ENCODE measurements at places on chromosomes 6 and 20.

- peak; percentile 8 for DNase-seq
Observed at GRCh38 chr6:127366282-127367022, 23.0 kb upstream of the ECHDC1 start.

DNA sequence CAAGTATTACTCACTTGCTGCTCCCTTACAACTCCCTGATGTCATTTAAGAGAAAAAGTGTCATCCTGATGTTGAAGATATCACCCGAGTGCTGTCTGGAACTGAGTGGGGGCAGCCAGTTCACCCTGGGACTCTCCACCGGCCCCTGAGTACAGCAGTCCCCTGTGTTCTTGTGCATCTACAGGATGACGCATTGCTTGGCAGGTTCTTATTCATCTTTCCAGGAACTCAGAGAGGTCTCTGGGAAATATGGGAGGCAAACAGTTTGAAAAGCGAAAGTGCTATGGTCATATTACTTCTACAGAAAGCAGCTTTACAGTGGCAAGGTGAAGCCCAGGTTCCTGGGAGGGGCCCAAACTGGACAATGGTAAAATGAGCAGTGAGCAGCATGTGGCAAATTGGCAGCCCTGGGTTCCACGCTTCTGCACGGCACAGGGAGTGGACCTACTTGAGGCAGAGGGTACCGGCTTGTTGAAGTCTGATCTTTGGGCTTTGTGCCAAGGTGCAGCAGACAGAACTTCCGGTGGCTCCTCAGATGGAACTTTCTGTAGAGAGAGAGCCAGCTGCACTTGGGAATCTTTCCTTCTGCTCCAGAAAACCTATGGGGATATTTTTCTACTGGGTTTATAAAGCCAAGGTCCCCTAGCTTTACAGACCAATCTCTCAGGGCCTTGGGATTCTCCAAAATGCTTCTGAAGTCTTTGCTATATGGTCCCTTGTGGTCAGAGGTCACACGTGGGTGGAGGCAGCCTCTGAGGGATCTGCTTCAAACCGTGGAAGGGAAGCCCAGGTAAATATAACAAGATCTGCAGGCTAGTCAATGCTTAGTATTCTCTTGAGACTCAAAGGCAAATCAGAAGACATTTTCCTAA is 128.3 kb downstream of the MAP3K7 start:
- no peak for DNase-seq

GRCh38 chr6:134138226-134138975 is 86.0 kb upstream of the SLC2A12 start:
- DNase-seq, result no peak

DNA sequence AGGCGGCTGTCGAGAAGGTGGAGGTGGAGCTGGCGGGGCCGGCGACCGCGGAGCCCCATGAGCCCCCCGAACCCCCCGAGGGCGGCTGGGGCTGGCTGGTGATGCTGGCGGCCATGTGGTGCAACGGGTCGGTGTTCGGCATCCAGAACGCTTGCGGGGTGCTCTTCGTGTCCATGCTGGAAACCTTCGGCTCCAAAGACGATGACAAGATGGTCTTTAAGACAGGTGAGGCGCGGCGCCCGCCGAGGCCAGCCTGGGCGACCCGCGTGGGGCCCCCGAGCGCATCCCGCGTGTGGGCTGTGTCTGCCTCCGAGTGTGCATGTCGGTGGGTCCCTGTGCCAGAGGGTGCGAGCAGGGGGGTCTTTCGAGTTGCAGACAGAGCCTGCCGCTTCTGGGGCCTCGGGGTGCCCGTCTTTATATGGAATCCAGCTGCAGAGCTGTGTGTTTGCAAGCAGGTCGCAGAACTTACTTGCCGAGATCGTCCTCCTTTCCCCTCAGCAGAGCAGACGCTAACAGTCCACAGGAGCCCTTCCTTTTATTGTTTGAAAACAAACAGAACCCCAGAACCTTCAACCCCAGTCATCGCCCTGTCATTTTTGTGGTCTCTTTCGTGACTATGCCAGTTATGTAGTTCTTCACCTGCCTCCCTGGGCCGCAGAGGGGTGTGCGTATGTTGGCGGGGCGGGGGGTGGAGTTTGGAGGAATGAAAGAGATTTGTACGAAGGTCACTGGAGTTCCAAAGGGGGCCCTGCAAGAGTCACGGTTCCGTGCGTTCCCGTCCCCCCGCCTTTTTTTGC is 766 bp downstream of the SLC16A10 start:
- peak; percentile 45 for DNase-seq

DNA sequence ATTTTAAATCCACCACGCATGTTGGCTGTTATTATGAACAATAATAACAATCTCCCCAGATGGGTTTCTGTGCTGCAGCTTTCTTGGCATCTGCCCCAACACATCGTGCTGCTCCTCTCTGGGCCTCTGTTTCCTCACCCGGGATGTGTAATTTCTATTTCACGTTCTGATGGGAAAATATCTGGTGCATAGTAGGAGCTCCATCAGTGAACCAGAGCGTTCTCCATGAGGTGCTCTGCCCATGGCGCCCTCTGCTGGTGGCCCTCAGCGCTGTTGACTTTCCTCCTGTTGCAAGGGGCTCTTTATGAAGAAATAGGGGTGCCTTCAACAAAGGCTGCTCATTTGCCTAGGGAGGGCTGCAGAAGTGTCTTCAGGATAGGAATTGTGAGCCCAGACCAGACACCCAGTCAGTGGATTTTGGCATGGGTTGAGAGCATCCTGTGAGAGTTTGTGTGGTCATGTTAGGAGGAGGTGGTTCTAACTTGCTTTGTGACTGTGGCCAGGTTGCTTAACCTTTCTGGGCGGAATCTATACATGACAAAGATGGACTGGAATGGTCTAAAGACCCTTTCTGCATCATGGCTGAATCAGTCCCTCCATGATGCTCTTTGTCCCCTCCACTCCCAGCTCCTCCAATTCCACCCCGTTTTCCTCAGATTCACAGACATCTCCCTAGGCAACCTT is 8.1 kb downstream of the SCRT2 start:
- DNase-seq, result peak; percentile 63

GRCh38 chr6:44701038-44701636 is 313.6 kb downstream of the CDC5L start:
- no peak for DNase-seq

DNA sequence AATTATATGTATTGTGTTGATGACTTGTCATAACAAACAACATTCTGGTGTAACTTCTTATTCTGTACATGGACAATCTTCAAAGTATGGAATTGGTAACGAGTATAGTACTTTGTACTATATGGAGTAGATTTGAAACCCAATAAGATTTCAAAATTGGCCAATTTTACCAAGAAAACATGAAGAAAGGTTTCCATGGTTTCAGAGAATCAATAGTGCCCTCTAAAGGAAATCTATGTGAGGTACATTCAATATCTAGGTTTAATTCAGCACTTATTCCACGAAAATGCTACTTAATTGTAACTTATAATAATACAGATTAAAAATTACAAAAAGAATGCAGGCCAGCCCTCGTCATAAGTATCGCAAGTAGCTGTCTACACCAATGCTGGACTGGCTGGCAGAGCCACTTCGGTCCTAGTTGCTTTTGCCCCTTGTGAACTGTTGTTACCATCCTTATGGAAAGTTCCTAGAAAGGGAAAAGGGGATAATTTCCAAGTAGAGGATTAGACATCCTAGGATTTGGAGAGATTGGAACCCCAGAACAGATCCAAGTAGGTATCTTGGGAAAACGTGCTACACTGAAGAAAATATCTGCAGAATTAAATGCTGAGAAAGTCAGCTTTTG is 70.9 kb downstream of the LCA5 start:
- peak; percentile 58 for DNase-seq

GRCh38 chr6:45786355-45786781 is 229.3 kb downstream of the CLIC5 start:
- no peak for DNase-seq

DNA sequence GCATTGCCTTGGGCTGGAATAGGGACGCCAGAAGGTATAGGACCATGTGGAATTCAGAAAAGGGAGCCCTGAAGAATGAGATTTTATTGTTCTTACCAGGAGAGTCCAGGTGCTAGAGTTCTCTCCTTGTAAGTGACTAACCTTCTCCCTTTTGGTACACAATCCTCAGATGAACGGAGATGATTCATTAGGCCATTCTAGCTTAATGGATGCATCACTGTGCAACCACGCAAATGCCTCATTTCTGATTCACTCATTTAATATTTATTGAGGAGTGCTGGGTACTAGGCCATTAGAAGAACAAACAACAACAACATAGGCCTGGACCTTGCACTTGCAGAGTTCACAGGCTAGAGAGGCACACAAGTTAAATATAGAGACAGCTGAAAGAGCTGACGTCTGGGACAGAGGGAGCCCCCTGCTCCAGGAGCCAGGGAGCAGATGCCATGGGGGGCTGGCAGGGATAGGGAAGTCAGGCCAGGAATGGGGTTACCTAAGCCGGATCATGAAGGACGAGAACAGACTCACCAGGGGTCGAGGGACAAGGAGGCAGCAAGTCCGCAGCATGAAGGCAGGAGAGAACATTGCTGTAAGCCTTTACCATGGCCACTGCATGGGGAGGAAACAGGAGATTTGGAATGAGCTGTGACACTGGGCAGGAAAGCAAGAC is 179.5 kb upstream of the AKAP12 start:
- DNase-seq, result peak; percentile 34

- DNase-seq, result peak; percentile 56
Observed at GRCh38 chr6:142943711-142944123, 1.3 kb downstream of the HIVEP2 start.
